DMS153 (cell line): ENCODE measurements at places on chromosomes 3 and 15.
A peak's percentile ranks its signal among the peaks of the same experiment; 100 is the strongest.

- DNase-seq: peak; percentile 49
These were observed 23.4 kb downstream of the FOXL2 start for GRCh38 chr3:138923531-138923994.

- no peak for DNase-seq
These were observed 38.2 kb downstream of the TGFBR2 start for GRCh38 chr3:30644615-30645014.

GRCh38 chr3:147425388-147425850, 16.3 kb downstream of the ZIC1 start:
- no peak for DNase-seq

- peak; percentile 14 for DNase-seq
These were observed at the start of gene CTXN2 for GRCh38 chr15:48191574-48192225. TSS of gene CTXN2 (plus strand) at chr15:48191665. CDS start at chr15:48201301, 9,636 bp downstream.

- DNase-seq: no peak
These were observed 649.6 kb downstream of the NTRK3 start for GRCh38 chr15:87606971-87607370.

- no peak for DNase-seq
These were observed 82.0 kb downstream of the TIGIT start for GRCh38 chr3:114375608-114376421.

DNA sequence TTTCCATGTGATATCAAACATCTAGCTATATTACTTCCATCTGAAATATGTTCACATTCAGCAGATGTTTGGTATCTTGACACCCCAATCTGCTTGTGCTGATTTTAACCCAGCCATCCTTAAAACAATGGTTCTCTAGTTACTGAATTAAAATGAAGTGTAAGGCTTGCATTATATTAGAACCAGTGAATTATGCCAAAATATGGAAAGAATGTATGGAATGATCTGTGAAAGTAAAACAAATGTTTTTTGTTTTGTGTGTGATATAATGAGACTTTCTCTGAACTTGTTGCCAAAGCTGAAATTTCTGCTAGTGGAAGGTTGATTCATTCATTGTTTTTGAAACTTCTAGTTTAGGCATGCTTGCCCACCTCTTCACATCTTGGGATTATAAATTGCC, 317.1 kb downstream of the MEX3B start:
- DNase-seq: no peak

GRCh38 chr3:38054499-38055001, 15.5 kb downstream of the DLEC1 start:
- no peak for DNase-seq

DNA sequence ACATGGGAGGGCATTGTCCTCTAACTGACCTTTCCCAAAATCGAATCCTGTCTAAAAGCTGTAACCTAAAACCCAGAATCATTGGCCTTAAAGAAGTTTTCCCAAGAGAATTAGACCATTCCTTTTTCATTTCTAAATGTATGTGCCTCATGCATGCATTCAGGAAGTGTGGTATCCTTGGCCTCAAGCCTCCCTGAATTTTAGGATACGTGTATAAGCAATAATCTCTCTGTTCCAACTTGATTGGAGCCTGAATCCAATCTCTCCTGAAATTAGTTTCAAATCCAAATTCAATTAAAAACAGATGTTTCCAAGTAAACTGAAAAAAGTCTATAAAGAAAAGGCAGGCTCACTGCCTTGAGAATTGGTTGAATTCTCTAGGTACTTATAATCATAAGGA, 86.0 kb upstream of the VEPH1 start:
- no peak for DNase-seq

GRCh38 chr3:174158674-174159073, 700.5 kb upstream of the NAALADL2 start:
- no peak for DNase-seq

DNA sequence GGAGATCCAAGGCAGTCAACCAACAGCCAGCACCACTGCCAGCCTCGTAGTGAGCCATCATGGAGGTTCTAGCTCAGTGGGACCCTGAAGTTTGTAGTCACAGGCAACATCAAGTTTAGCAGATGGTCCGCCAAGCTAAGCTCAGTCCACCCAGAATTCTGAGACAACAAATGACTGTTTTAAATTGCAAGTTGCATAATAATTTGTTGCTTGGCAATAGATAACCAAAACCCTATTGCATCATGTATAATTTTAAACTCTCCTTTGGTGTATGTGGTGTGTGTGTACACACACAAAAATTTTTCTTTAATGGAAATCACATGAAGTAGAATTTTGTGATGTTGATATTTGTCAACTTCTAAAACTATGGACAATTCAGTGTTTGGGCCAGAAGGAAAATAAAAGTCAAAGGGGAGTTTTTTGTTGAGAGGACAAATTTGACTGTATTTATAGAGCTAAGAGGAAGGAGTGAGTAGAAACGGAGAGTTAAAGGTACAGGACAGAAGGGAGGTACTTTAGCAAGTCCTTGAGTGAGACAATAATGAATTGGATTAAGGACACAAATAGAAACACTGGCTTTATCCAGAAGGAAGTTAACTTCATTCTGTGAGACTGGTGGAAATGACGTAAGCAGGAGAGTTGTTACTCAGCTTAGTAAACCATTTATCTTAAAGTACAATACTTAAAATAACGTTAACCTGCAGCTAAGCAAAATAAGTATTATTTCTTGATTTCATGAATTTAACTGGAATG, 83.6 kb downstream of the NCEH1 start:
- DNase-seq: peak; percentile 1
